ENCODE measurements at places on chromosomes 6 and 20.

- DNase-seq, result no peak
Observed at GRCh38 chr6:155968921-155969320, 513.3 kb upstream of the NOX3 start.

DNA sequence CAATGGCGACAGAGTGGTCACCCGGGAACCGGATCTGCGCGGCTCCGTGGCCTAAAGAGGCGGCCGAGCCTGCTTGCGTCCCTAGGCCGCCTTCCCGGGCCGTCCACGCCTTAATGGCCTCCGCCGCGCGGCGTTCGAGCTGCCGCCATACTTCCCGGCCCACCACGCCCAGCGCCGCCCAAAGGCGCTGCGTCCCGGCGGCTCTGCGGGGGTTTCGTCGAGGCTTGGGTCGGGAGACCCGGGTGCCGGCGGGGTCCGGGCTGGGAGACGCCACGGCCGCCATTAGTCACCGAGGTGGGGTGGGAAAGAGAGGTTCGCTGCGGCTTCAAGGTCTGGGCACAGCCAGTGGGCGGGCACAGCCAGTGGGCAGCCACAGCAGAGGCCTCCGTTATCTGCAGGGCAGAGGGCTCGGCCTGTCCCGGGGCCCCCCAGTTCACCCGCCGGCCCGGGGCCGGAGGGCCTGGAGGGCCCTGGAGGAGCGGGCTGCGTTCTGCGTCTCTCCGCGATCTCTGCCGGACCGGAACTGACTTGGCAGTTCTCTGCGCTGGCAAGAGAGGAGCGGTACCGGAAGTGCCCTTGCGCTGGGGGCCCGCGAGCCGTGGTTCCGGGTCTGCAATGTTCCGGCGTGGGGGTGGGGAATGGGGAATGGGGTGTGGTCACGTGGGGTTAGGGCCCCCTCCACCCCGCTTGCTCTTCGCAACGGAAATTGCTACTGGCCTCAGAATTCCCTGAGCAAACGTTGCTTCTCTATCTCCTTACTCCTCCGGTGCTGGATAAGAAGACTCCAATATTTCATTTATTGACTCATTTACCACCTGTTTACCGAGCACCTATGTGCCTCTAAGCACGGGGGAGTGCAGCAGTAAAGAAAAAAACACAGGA is 82.3 kb downstream of the CNBD2 start:
- peak; percentile 76 for DNase-seq

GRCh38 chr6:13307508-13307995 is 20.8 kb downstream of the TBC1D7 start:
- DNase-seq, result no peak

DNA sequence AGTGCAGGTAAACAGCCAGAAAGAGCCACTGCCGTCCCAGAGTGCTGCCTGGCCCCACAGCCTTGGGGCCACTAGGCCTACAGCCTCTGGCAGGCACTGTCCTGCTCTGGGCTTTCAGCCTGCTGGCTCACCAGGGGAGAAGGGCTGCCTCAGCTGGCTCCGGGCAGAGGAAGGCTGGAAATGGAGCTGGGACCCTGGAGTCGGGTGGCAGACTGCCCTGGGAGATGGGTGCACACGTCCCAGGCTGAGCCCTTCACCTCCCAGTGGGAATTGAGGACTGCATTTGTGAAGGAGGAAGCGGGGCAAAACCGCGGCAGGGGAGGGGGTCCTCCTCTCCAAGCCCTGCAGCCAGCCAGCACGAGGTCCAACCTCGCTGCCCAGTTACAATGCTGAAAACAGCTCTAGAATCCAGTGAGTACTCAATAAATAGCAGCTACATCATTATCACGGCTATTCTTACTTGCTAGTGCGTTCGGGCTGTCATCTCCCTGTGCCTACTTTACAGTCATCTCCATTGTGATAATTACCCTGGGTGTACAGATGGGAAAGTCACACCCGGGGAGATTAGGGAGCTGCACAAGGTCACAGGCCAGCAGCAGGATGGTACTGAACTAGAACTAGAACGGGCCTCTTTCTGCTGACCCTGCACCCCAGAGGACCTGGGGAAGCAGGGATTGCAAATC is 13.1 kb downstream of the ACSS1 start:
- no peak for DNase-seq

Measured in T-helper 9 cell (primary cell).